ENCODE measurements at places on chromosomes 12 and 14. TPM values are rescaled to one million over a fixed set of nuclear protein-coding genes. Genes with fewer than 3 reads are reported as not detected.

PRORP gene
- total RNA-seq = 33.5 TPM

CLEC4C gene
- not detected for total RNA-seq

KERA gene
- total RNA-seq = not detected

YY1 gene
- 62.0 TPM for total RNA-seq

CACNA2D4 gene
- total RNA-seq = not detected

GRIP1 gene
- total RNA-seq = 5.5 TPM

NPFF gene
- not detected for total RNA-seq

FOXN3 gene
- 11.7 TPM for total RNA-seq

PMCH gene
- not detected for total RNA-seq

MTA1 gene
- 32.5 TPM for total RNA-seq

CKAP4 gene
- 65.0 TPM for total RNA-seq

OR4E2 gene
- not detected for total RNA-seq

Data from tracheal epithelial cell (primary cell).